ENCODE measurements at places on chromosomes 12 and 14. TPM values are rescaled to one million over a fixed set of nuclear protein-coding genes. Genes with fewer than 3 reads are reported as not detected.

SCN8A gene
- polyA plus RNA-seq, result not detected

KRT2 gene
- not detected for polyA plus RNA-seq

BHLHE41 gene
- polyA plus RNA-seq, result not detected

MMP19 gene
- polyA plus RNA-seq, result not detected
